ENCODE measurements at places on chromosomes 4 and X. TPM values are rescaled to one million over a fixed set of nuclear protein-coding genes. Genes with fewer than 3 reads are reported as not detected.

The EXOC1L gene
- not detected for total RNA-seq

The SUPT20HL1 gene
- total RNA-seq = not detected

The CXorf49 gene
- total RNA-seq = not detected

The TLR2 gene
- total RNA-seq = 0.79 TPM

The FOXO4 gene
- 0.91 TPM for total RNA-seq

The KIT gene
- total RNA-seq = not detected

The MTNR1A gene
- 1.2 TPM for total RNA-seq

The NUP62CL gene
- total RNA-seq = 16.8 TPM

The ZNF185 gene
- total RNA-seq = 8.0 TPM

The CXCL8 gene
- total RNA-seq = 9.0 TPM

The PNMA3 gene
- total RNA-seq = 0.09 TPM

The TMEM31 gene
- total RNA-seq = not detected

The REELD1 gene
- total RNA-seq = not detected

The FAT4 gene
- total RNA-seq = 2.0 TPM

The FABP2 gene
- total RNA-seq = not detected

The NDP gene
- not detected for total RNA-seq

The FANCB gene
- 2.7 TPM for total RNA-seq

The ADH1A gene
- not detected for total RNA-seq

The PRDM8 gene
- 0.12 TPM for total RNA-seq

The IKBKG gene
- 47.0 TPM for total RNA-seq

The ARMCX2 gene
- total RNA-seq = 0.06 TPM

The VEGFC gene
- total RNA-seq = 10.5 TPM

The GPC3 gene
- not detected for total RNA-seq

The TBC1D19 gene
- 4.7 TPM for total RNA-seq

The CTSO gene
- 1.1 TPM for total RNA-seq

The CSAG1 gene
- not detected for total RNA-seq

The USP17L27 gene
- not detected for total RNA-seq

The HDX gene
- 1.4 TPM for total RNA-seq

The HSPA4L gene
- total RNA-seq = 7.0 TPM

The AFAP1 gene
- total RNA-seq = 17.9 TPM

The BBS7 gene
- 12.9 TPM for total RNA-seq

The PLP1 gene
- total RNA-seq = not detected

The PPARGC1A gene
- 0.10 TPM for total RNA-seq

The TMPRSS11F gene
- total RNA-seq = not detected

The S100G gene
- not detected for total RNA-seq

The TMPRSS11D gene
- not detected for total RNA-seq

The ANXA5 gene
- total RNA-seq = 569 TPM

The LNX1 gene
- total RNA-seq = 0.04 TPM

The UGT2B10 gene
- 0.15 TPM for total RNA-seq

The PRSS12 gene
- total RNA-seq = 0.20 TPM

The NR3C2 gene
- not detected for total RNA-seq

The SLC25A31 gene
- total RNA-seq = not detected

The RENBP gene
- 0.19 TPM for total RNA-seq

The SLC2A9 gene
- total RNA-seq = 0.83 TPM

The CT83 gene
- not detected for total RNA-seq
